B cell (primary cell): ENCODE measurements at places on chromosomes 5 and 9. TPM values are rescaled to one million over a fixed set of nuclear protein-coding genes. Genes with fewer than 3 reads are reported as not detected.

- H3K27me3 ChIP-seq, result no peaks in the 10 kb centered on the region
- H3K4me3 ChIP-seq, result no peak overlapping the region
- no peak overlapping the region for H3K27ac ChIP-seq
Measured at GRCh38 chr9:124248960-124249359, 8.8 kb upstream of the NEK6 start.

GRCh38 chr5:141709699-141710267 is 27.8 kb upstream of the ARAP3 start:
- no peaks in the 10 kb centered on the region for H3K4me1 ChIP-seq
- H3K36me3 ChIP-seq, result no peaks in the 10 kb centered on the region
- H3K27me3 ChIP-seq, result peaks cover 2% of the 10 kb centered on the region
- no peak overlapping the region for H3K27ac ChIP-seq

Gene STC2
- total RNA-seq, result not detected in 2 replicates

GRCh38 chr9:115192280-115192679 is 74.3 kb upstream of the TNC start:
- no peak overlapping the region for H3K4me3 ChIP-seq
- no peaks in the 10 kb centered on the region for H3K36me3 ChIP-seq
- DNase-seq, result no peak
- peak overlapping the region; percentile 24 for H3K27ac ChIP-seq

GRCh38 chr5:132365213-132365612 is 4.3 kb upstream of the SLC22A5 start:
- H3K27me3 ChIP-seq, result no peaks in the 10 kb centered on the region
- no peak overlapping the region for H3K27ac ChIP-seq
- H3K4me3 ChIP-seq, result no peak overlapping the region
- peaks cover 6% of the 10 kb centered on the region for H3K4me1 ChIP-seq

DNA sequence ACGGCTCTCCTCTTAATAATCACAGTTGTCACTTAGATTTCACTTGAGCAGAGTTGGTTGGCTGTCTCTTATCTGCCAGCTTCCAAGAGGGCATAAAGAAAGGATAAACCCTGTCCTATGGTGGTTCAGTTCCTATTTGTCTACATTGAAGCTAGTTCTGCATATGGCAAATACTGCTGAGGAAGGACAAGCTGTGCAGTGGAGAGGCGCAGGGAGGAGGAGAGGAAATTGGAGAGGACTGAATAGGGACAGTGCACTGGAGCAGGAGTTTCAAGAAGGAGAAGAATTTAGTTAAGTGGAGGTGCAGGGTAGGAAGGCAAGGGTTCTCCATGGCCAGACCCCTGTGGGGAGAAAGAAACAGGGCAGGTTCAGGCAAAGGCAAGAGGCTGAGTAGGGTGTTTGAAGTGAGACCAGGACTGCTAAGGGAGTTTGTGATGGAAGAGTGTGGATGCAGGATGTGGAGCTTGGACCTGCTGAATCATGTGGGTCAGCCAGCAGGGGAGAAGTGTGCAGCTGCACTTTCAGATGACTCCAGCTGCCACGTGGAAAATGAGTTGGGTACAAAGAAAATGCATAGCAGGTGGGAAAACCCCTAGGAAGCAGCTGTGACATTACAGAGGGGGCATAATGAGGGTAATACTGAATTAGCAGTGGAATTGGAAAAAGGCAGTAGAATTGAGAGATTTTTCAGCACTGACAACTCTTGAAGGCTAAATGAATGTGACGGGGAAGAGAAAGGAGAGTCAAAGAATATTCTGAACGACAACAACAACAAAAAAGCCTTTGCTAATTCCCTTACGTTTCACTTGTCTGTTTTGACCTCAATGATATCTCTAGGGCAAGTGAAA is 66.8 kb downstream of the MAMDC2 start:
- no peaks in the 10 kb centered on the region for H3K27me3 ChIP-seq
- peaks cover 7% of the 10 kb centered on the region for H3K4me1 ChIP-seq
- no peaks in the 10 kb centered on the region for H3K36me3 ChIP-seq
- no peak overlapping the region for H3K27ac ChIP-seq

DNA sequence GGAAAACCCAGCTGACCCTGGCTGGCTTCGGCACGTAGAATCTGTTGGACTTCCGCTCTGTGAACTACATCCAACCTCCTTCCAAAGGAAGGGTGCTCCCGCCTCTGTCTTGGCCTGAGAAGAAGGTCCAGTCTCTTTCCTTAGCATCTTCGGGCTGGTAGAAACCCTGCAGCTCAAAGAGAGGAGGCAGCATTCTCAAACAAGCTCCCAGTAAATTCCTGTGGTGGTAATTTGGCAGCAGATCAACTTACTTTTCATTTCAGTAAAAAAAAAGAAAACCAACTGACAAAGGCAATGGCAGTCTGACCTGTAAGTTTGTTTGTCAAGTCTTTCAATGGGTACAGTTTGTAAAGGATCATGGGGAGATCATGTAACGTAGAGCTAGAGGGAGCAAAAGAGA is 176.7 kb downstream of the MED10 start:
- H3K4me3 ChIP-seq, result no peak overlapping the region
- no peaks in the 10 kb centered on the region for H3K4me1 ChIP-seq

DNA sequence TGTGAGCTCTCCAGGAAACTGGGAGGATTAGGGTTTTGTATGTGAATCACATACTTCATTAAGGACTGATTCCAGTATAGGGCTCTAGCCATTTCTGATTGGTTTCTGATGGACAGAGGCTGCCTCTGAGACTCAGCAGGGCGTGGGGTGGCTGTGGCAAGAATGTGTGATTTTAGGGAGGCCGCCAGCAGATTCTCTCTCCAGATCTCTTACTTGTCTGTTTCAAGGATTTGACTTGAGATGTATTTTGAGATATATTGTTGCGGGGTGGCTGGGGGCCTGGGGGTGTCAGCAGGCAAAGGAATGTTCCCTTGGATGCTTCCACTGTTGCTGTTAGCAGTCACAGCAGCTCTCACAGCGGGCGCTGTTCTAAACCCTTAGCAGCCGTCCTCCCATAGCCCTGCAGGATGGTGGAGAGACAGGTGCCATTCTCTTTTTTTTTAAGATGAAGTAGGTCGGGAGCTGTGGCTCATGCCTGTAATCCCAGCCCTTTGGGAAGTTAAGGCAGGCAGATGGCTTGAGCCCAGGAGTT is 8.0 kb upstream of the HNRNPAB start:
- H3K36me3 ChIP-seq, result no peaks in the 10 kb centered on the region
- DNase-seq, result no peak
- no peaks in the 10 kb centered on the region for H3K27me3 ChIP-seq
- H3K4me3 ChIP-seq, result no peak overlapping the region
- H3K27ac ChIP-seq, result no peak overlapping the region
- H3K4me1 ChIP-seq, result no peaks in the 10 kb centered on the region

Gene PCDHGB3
- total RNA-seq, result 2.8 and 3.8 TPM in 2 replicates

Gene ZFP37
- total RNA-seq, result 3.6 and 4.0 TPM in 2 replicates

Gene GRIA1
- total RNA-seq, result not detected in 2 replicates

Gene SELENOP
- 0.12 TPM in 1 of 2 replicates, not detected in the other for total RNA-seq

DNA sequence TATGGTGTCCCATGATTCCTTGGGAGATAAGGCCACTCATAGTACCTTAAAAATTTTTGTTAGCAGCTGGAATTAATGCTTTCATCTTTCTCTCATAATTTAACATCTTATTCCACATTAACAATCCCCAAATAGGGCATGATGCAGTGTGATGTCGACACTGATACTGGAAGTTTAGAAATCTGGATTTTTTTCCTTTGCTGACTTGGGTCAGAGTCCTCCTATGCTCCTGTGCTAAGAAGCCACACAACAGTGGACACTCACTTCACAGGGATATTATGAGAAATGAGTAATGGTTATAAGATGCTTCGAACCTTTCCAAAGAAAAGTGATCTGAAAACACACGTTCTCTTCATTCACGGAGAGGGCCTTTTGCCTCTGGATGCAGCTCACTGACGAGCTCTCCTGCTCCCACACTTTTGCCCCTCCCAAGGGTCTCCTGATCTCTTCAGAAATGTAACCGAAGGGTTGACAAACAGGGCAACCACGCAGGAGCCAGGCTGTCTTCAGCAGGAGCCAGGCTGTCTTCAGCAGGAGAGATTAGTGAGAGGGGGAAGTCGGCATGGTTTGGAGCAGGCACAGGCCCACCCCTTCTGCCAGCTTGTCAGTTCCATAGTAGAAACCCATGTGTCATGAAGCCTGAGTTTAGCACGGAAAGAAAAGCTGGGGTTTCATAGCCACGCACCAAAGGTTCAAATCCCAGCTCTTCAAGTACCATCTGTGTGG is 247.8 kb downstream of the AOPEP start:
- peaks cover 1% of the 10 kb centered on the region for H3K36me3 ChIP-seq
- H3K27ac ChIP-seq, result no peak overlapping the region
- no peak overlapping the region for H3K4me3 ChIP-seq
- no peaks in the 10 kb centered on the region for H3K4me1 ChIP-seq
- no peaks in the 10 kb centered on the region for H3K27me3 ChIP-seq
- DNase-seq, result no peak

DNA sequence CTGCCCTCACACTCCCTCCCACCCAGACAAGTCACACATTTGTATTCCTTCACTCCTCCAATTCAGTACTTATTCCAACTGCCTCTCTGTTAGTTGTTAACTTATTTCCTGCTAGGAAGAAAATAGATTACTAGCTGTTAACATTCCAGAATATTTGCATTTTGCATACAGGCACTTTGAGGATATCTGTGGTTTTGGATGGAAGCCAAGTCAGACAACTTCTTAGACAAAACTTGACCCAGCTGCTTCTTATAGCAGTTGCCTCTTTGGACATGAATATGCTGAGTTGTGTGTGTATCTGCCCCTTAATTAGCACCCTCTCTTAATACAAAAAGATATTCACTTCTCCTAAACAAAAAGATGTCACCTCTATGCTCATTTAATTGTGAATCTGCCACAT is 1280.6 kb upstream of the ACO1 start:
- no peaks in the 10 kb centered on the region for H3K27me3 ChIP-seq
- H3K36me3 ChIP-seq, result no peaks in the 10 kb centered on the region
- H3K4me3 ChIP-seq, result no peak overlapping the region
- no peaks in the 10 kb centered on the region for H3K4me1 ChIP-seq
- no peak for DNase-seq

GRCh38 chr5:151739395-151739794 is 19.0 kb downstream of the ATOX1 start:
- H3K36me3 ChIP-seq, result peaks cover 9% of the 10 kb centered on the region
- H3K27ac ChIP-seq, result no peak overlapping the region
- no peak for DNase-seq
- H3K27me3 ChIP-seq, result no peaks in the 10 kb centered on the region
- H3K4me3 ChIP-seq, result no peak overlapping the region
- H3K4me1 ChIP-seq, result peaks cover 6% of the 10 kb centered on the region

Gene SHC3
- total RNA-seq, result 0.05 TPM in 1 of 2 replicates, not detected in the other

Gene OR13C3
- total RNA-seq, result not detected in 2 replicates

Gene SLC6A19
- total RNA-seq, result not detected in 2 replicates

DNA sequence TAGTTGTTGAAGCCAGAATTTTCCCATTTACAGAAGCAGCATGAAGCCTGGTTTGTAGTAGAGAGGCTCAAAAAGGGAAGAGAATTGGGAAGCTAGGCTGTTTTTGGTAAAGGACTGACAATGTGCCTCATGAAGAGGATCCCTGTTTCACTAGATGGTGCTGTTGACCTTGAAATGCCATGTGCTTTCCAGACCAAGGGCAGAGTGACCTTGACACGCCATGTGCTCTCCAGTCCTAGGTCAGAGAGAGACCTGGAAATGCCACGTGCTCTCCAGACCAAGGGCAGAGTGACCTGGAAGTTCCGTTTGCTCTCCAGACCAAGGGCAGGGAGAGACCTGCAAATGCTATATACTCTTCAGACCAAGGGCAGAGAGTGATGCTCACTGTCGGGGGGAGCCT is 32.0 kb downstream of the UNC13B start:
- H3K27me3 ChIP-seq, result no peaks in the 10 kb centered on the region
- DNase-seq, result no peak
- H3K4me3 ChIP-seq, result no peak overlapping the region
- no peaks in the 10 kb centered on the region for H3K36me3 ChIP-seq
- no peaks in the 10 kb centered on the region for H3K4me1 ChIP-seq
- no peak overlapping the region for H3K27ac ChIP-seq

DNA sequence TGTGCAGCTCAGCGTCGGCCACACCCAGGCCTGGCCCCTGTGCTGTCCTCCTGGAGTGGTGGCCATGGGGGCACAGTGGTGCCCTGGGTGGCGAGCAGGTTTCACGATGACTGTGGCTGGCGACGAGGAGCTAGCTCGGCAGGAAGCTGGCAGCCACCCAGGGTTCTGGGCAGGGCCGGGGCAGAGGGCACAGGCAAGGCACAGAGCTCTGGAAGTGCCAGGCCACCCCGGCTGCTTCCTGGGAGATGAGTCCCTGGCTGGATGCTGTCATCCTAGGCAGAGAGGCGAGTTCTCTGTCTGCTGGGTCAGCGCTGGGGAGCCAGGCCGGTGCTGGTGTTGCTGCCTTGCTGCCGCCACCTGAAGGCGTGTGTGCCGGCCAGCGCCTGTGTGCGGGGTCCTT is 51.7 kb downstream of the RXRA start:
- no peak overlapping the region for H3K27ac ChIP-seq
- H3K4me3 ChIP-seq, result no peak overlapping the region
- no peaks in the 10 kb centered on the region for H3K36me3 ChIP-seq
- H3K4me1 ChIP-seq, result peaks cover 15% of the 10 kb centered on the region

Gene ANKDD1B
- total RNA-seq, result 0.87 and 1.1 TPM in 2 replicates

DNA sequence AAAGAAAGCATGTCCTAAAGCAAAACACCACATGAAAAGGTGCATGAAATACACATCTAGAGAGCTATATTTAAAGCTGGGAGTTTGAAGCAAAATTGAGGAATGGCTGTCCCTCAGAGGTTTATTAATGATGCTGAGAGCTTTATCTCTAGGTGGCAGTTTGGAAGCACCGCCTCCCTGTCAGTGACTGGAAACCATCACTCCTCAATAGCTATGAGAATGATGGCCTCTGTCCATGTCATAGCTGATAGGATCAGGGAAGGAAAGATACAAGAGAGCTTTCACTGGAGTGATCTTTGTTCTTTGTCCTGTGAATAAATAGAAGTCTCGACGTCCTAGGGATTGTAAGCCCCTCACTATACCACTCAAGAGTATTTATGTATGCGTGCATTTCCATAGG is 110.5 kb downstream of the NUDT12 start:
- H3K27me3 ChIP-seq, result no peaks in the 10 kb centered on the region
- H3K27ac ChIP-seq, result no peak overlapping the region
- H3K4me1 ChIP-seq, result no peaks in the 10 kb centered on the region
- H3K4me3 ChIP-seq, result no peak overlapping the region
- DNase-seq, result no peak

Gene BBLN
- 38.2 and 44.3 TPM in 2 replicates for total RNA-seq

Gene ZNF366
- not detected in 2 replicates for total RNA-seq

Gene NPM1
- total RNA-seq, result 819 and 920 TPM in 2 replicates

Gene CCIN
- not detected in 2 replicates for total RNA-seq

DNA sequence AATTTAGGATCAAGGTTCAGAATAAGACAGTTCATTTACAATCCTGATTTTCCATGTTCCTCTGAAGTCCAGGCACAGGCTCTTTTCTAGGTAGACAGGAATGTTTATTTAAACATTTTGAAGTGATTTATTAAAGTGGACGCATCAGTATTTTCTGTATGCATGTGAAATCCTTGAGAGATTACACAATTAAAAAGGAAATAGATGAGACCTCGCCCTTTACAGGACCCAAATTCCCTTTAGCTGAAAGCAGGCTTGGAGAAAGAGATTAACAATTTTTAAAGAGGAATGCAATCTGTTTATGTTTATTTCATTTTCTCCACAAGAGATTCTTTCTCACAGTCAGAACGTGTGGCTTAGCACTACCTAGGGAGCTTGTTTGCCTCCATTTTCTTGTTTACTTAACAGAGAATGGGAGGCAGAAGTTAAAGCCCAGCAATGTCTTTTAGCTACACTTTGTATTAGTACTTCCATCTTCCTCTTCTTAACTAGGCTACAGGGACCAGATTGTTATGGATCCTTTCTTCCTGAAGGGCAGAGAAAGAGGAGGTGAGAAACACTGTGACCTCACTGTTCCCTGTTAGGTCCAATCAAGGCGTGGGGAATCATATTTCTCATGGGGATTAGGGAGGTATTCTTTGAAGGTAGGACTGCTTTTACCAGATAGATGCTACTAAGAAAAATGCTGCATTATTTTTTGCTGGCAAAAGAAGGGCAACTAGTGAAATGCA is 416.0 kb downstream of the SH3GL2 start:
- no peaks in the 10 kb centered on the region for H3K36me3 ChIP-seq
- no peaks in the 10 kb centered on the region for H3K27me3 ChIP-seq
- H3K27ac ChIP-seq, result no peak overlapping the region
- H3K4me1 ChIP-seq, result no peaks in the 10 kb centered on the region
